ENCODE measurements at places on chromosomes 2 and 18.

DNA sequence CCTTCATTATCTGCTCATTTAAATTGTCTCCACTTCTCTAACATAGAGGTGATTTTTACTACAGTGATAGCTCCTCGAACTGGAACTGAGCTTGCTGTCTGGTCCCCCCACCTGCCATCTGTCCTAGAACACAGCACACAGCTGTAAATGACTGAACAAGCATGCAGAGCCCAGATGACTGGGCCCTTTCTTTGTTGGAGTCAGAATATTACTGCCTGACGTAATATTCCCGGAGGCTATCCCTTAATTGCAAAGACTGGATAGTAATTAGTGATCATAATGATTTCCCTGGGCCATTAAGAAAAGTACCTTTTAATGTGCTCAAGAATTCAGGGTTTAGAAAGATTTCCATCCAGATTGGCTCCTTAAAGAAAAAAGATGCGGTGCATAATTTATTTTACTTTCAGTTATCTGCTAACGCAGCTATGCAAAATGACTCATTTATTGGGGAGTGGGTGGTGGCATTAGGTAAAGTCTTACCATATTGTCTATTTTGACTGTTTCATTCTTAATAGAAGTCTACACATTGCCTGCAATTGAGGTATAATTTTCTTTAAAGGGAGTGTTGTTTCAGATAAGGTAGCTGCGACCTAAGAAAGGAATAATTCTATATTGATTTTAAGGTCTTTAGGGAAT is 84.4 kb downstream of the MAP4K4 start:
- ATAC-seq: peak; percentile 79

- no peak for ATAC-seq
Observed at GRCh38 chr2:41865263-41865662, 182.6 kb upstream of the PKDCC start.

DNA sequence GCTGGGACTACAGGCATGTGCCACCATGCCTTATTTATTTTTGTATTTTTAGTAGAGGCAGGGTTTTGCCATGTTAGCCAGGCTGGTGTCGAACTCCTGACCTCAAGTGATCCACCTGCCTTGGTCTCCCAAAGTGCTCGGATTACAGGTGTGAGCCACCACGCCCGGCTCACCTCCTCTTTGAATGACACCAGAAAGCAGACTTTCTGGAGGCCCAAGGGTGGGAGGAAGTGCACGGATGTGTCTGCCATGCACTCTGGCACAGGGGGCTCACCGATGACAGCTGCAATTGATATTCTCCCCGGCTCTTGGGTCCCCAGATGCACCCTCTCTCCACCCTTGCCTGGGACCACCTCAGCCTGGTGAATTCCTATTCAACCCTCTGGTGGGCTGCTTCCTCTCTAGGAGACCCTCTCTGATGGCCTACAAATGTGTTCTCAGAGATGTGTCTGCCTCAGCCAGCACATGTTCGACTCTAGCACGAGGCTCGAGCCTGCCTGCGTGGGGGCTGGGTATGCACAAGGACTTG is 87.3 kb downstream of the SEPTIN10 start:
- ATAC-seq: no peak

- no peak for ATAC-seq
Observed at GRCh38 chr2:55490554-55490953, 29.0 kb upstream of the CFAP36 start.

DNA sequence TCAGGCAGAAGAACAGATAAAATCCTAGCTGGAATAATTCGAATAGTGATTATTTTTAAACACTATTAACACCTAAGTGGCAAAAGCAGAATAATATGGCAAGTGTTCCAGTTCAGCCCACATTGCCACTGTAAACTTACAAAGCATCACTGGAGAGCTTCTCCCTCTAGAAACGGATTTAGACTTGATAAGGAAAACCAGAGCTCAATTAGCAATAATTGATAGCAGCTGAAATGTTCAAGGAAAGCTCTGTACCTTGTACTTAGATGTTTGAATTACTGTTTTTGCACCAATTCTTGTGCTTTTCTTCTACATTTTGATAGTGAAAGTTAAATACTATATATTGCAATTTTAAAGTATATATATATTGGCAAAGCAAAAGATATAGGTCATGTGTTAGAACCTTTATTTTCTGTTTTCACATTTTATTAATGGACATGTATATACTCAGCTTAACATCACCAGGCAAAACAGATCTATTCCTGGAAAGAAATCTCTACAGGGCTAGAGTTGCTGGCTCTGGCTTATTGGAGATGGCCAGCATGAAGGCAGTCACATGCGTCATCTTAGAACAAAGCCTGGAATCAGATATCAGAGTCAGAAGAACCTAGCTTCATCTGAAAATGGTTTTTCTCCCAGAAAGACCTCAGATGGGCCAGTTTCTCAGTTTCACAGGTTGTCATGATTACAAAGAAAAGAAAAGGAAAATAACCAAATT is 149.1 kb upstream of the CTAGE1 start:
- no peak for ATAC-seq

DNA sequence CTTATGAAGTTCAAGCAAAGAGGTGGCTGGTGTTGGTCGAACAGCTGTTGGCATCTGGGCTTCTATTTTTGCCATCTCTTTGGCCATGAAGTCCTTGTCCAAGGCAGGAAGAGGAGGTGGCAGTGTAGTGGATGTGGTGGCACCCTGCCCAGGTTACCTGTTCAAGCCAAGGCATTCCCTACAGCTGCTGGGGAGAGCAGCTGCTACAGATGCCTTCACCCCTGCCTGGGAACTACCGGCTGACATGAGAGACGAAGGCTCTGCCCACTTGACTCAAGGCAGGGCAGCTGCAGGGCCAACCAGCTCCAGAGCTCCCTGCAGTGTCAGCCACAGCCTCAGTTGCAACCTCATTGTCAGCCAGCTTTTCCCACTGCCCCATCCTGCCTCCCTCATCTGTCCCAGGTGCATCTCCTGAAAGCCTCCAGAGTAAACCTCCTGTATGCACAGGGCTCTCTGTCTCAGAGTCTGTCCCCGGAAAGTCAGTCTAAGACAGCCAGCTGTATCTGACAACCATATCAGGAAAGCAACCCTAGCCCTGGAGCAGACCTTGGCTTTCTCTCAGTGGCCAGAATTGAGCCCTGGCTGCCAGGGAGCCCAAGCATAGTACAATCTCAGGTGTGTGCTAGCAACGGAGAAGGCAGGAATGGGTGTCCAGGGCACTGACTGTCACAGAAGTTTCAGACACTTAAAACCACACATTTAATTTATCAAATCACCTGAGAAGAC is 115.9 kb downstream of the RPIA start:
- no peak for ATAC-seq

DNA sequence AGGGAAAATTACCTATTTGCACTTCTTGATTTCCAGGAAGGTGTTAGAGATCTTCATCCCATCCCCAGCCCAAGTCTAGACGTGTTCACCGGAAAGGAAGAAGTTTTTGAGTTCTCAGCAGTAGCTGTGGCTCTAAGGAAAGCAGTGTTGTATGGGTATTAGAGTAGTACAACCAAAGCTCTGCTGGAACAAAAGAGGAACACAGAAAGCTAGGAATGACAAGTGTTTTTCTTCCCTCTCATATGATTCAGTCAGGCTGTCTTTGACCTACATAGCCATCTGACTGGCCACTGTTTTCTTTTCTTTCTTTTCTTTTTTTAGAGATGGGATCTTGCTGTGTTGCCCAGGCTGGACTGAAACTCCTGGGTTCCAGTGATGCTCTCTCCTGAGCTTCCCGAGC is 82.7 kb upstream of the SLC39A10 start:
- ATAC-seq: peak; percentile 57

DNA sequence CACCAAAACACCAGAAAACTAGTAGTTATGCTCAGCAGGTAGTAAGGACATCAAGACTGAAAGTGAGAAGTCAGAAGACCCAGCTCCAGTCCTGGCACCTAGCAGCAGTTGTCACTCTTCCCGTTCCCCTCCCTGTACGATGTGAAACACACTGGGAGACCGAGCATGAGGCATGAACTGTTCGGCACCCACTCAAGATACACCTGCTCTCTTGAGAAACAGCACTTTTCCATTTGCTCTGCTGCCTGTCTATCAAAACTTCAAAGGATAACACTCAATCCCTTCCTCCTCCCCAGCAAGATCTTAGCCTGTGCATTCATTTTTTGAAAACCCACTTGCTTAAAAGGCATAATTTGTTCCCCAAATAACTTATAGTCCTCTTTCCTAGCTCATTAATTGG is 123.9 kb downstream of the PLEKHM3 start:
- no peak for ATAC-seq

GRCh38 chr2:206420721-206421120 is 22.6 kb upstream of the ADAM23 start:
- no peak for ATAC-seq

- no peak for ATAC-seq
Observed at GRCh38 chr2:151334082-151334815, 23.1 kb upstream of the TNFAIP6 start.

GRCh38 chr2:43417300-43417699 is 178.5 kb downstream of the THADA start:
- ATAC-seq: no peak

- ATAC-seq: no peak
Observed at GRCh38 chr18:65227970-65228369, 522.8 kb upstream of the CDH7 start.

- no peak for ATAC-seq
Observed at GRCh38 chr2:187345338-187345737, 102.7 kb downstream of the CALCRL start.

- no peak for ATAC-seq
Observed at GRCh38 chr2:188046437-188046836, 245.2 kb upstream of the GULP1 start.

DNA sequence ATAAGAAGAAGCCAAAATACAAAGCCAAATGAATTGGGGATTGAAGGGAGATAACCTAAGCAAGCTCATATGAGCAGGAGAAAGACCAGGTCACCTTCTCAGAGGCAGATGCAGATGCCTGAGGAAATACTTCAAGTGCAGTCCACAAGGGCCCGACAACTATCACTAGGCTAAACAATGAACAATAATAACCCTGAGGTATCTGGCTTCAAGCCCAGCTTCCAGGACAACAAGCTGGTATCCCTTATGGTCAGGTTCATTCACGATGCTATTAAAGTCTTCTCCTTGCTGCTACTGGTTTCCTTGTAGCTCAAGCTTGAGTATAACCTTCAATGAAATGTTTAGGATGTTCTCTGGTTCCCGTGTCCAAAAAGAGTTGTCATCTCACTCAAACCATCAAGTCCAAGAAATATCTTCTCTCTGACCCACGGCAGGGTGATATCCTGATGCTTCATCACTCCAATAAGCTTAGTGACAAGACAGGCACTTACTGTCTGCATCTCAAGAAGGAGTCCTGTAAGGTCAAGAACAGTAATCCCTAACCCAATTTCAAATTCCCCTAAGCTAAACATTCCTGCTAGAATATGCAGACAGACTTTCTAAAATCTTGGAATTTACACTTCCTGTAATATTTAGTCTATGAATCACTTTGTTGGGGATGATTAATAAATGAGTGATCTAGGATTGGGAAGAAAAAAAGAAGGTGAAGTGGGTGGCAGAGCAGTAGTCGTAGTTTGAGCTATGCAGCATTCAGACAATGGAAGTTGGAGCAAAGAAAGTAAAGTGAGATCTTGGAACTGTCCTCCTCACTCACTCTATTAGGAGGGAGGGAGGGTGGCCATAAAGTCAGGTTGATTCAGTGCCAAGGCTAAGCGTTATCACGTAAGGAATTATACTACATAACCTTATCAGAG is 33.1 kb downstream of the CHN1 start:
- ATAC-seq: no peak

GRCh38 chr2:69036926-69037325 is 23.9 kb downstream of the ANTXR1 start:
- no peak for ATAC-seq

Data from activated T-helper 17 cell treated with anti-CD3 and anti-CD28 coated beads, Interleukin-2, amount 50 U/mL, for 72 hours (primary cell).